ENCODE measurements at places on chromosomes 12 and 14. TPM values are rescaled to one million over a fixed set of nuclear protein-coding genes. Genes with fewer than 3 reads are reported as not detected.

The GPR68 gene
- 44.5 TPM for total RNA-seq

GRCh38 chr14:89324501-89325298, 92.3 kb downstream of the FOXN3 start:
- DNase-seq = no peak

GRCh38 chr12:59657266-59657665, 61.4 kb downstream of the SLC16A7 start:
- DNase-seq = no peak

- no peak for DNase-seq
Observed at GRCh38 chr12:64585104-64585503, 25.2 kb upstream of the RASSF3 start.

The KRT72 gene
- not detected for total RNA-seq

- DNase-seq = no peak
Observed at GRCh38 chr14:67186789-67187584, 2.3 kb upstream of the GARIN2 start.

The IL23A gene
- total RNA-seq = 2.9 TPM

GRCh38 chr14:65169351-65169750, 67.0 kb upstream of the MAX start:
- DNase-seq = no peak

The KITLG gene
- not detected for total RNA-seq

DNA sequence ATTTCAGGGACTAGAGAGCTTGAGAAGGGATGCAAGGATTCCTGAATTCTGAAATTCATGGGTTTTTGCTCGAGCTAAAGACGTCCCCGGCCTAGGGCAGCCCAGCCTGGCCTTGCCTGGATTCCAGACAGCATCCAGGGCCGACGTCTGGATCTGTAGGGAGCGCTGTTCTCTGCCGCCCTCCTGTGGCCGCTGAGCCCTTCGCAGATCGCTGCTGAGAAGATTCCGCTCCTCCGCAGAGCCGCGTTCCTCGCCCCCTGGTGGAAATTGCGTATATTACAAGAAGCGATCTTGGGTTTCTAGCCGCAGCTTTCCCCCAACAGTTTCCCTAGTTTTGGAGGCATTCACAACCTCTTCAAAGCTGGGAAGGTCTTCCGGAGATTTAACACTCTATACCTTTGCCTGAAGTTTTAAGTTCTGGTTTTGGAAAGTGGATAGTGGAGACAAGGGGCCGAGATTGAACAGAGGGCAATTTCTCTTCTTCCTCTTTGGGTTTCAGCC, 5.1 kb downstream of the CISTR start:
- peak; percentile 92 for DNase-seq

The FBXL14 gene
- total RNA-seq = 33.4 TPM

Measured in activated CD8-positive, alpha-beta memory T cell treated with anti-CD3 and anti-CD28 coated beads, Interleukin-2, amount 10 ng/mL, durations not matched to agents 7 days and 5 days (primary cell).